Neural crest cell (in vitro differentiated cells): ENCODE measurements at places on chromosomes 12 and 14.

DNA sequence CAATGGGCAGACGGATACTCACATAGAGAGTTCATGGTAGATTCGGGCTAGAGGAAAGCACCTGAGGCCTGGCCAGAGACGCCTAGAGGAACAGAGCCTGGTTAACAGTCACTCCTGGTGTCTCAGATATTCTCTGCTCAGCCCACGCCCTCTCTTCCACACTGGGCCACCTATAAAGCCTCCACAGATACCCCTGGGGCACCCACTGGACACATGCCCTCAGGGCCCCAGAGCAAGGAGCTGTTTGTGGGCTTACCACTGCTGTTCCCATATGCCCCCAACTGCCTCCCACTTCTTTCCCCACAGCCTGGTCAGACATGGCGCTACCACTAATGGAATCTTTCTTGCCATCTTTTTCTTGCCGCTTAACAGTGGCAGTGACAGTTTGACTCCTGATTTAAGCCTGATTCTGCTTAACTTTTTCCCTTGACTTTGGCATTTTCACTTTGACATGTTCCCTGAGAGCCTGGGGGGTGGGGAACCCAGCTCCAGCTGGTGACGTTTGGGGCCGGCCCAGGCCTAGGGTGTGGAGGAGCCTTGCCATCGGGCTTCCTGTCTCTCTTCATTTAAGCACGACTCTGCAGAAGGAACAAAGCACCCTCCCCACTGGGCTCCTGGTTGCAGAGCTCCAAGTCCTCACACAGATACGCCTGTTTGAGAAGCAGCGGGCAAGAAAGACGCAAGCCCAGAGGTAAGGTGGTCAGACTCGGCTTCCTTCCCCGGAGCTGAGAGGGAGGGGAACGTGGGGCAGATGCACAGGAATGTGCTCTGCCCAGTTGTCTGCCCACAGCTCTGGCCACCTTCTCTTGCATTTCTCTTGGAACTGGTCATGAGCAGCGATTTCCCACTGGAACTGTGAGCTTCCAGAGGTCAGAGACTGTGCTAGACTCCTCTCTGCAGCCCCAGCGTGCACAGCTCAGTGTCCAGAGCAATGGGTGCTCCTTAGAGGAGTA, at the start of gene CD4:
Gene CD4, plus strand, starts transcription at position 557 of the 953 bp plus-strand sequence. CDS start 10,611 bp downstream, outside the sequence.
- no peak for DNase-seq

DNA sequence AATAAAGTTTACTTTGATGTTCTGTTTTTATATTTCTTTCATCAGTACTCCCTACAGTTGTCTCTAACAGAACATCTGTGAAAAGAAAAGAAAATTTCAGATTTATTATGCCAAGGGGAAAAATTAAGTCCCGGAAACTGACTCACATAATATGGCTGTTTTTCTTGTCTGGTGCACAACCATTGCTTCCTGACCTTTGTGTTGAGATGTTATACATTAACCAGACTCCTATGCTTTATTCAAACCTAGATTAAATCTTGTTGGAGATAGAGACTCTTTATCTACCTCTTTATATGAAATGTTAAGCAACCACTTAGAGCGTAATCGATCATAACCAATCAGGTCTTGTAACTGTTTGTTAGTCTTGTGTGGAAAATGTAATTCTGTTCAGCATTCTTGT, 37.6 kb upstream of the BICD1 start:
- DNase-seq = no peak

GRCh38 chr12:48965298-48965838, 6.2 kb downstream of the WNT10B start:
- DNase-seq = no peak

DNA sequence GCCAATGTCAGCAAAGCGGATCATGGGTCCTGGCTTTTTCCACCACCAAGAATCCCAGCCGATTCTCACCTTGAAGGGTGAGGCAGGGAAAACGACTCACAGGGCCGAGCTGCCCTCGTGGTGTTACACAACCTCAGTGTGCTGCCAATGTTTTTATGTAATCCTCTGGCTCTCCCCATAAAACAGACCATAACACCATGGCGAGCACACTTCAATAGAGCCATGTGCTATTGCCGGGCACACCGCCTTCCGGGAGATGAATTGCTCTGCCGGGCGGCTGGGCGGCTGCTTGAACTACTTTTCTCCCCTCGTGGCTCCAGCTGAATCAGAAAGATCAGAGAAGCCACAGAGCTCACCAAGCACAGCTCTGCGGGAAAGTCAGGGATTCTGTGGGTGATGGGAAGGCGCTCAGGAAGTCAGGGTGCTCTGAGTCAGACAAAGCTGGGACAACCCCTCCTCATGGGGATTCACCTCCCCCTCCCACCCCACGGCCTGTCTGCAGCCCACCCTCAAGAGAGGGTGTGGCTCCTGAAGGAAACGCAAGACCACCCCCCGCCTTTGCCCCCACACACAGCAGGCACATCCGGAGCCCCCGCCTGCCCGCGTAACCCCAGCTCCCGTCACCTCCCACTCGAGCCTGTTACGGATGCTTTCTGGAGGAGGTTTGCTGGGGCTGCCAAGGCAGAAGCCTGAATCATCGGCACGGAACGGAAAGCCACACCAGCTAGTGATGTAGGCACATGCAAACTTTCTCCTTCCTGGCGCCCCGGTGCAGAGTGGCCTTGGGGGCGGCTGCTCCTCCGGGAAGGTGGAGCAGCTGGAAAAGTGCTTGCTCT, 1.8 kb downstream of the GALNT9 start:
- no peak for DNase-seq
